Stimulated activated CD4-positive, alpha-beta T cell treated with anti-CD3 and anti-CD28 coated beads, TNF-alpha, amount 100 ng/mL, for 4 hours (primary cell): ENCODE measurements at places on chromosomes 7 and 10.

DNA sequence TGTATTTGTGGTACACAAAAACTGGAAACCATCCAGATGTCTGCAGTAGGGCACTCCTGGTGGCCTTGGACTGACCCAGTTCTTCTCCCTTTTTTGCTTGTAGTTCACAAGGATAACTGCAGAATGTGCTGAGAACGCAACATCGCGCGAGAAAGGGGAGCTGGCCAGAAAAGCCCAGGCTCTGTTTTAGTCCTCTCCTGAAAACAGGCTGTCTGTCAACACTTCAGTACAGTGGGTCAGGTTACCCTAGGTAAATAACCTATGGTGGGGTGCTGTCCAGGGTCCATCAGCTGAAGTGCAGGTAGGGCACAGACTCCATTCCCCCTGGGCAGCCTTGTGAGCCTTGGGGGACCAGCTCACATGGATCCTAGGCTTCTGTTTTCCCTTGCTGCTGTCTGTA lies 495.8 kb downstream of the MDFIC start:
- no peak for DNase-seq

- no peak for DNase-seq
Observed at GRCh38 chr10:58696736-58697135, 184.1 kb downstream of the BICC1 start.

GRCh38 chr7:156458011-156458410 lies 182.6 kb upstream of the RNF32 start:
- no peak for DNase-seq

- no peak for DNase-seq
Observed at GRCh38 chr7:155231241-155231800, 66.4 kb upstream of the INSIG1 start.

GRCh38 chr10:1573334-1573969 lies 163.9 kb downstream of the ADARB2 start:
- DNase-seq: no peak

- no peak for DNase-seq
Observed at GRCh38 chr10:21732067-21732772, 198.2 kb downstream of the MLLT10 start.

DNA sequence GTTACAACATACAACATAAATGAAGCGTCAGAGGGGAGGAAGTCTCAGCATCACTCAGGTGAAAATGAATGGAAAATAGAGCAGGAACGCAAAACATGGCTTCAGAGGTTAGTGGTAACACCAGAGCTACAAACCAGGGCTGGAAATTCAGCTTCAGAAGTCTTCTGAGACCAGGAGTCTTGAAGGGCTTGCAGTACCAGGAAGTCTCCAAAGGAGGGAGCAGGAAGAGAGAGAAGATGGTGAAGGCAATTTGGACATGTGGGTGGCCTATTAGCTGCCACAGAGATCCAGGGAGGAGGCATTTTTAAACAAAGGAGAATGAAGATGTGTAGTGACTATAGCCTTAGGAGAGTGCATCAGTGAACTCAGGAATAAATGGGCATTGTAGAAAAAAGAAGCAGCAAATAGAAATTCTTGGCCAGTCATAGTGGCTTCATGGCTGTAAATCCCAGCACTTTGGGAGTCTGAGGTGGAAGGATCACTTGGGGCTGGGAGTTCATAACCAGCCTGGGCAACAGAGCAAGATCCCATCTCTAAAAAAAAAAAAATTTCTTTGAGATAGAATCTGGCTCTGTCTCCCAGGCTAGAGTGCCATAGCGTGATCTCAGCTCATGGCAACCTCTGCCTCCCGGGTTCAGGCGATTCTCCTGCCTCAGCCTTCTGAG lies 9.3 kb upstream of the TET1 start:
- no peak for DNase-seq

DNA sequence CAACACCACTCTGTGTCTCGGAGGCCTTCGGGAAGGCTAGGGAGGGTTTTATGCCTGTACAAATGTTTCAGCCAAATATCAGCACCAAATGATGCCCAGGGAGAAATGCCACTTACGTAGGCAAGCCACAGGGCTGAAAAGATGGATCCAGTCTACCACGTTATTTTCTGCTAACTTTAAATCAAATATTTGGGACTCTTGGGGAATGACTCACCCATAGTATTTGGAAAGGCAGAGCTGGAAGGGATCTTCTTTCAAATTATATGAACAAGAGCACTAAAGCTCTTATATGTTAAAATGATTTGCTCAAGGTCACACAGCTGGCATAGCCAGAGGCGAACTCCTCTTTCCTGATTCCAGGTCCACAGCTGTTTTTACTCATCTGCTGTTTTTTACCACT lies 591.4 kb downstream of the SORCS1 start:
- no peak for DNase-seq

GRCh38 chr7:6705959-6706665 lies 635 bp downstream of the ZNF12 start:
- DNase-seq: peak; percentile 8

GRCh38 chr10:80356563-80356988 lies at the start of the genes DYDC1 and DYDC2:
Gene DYDC1 (minus strand): TSS chr10:80356755. CDS start chr10:80352601, 4,154 bp downstream.
Gene DYDC2 (plus strand): TSS chr10:80356781. CDS start chr10:80362444, 5,663 bp downstream.
- no peak for DNase-seq

DNA sequence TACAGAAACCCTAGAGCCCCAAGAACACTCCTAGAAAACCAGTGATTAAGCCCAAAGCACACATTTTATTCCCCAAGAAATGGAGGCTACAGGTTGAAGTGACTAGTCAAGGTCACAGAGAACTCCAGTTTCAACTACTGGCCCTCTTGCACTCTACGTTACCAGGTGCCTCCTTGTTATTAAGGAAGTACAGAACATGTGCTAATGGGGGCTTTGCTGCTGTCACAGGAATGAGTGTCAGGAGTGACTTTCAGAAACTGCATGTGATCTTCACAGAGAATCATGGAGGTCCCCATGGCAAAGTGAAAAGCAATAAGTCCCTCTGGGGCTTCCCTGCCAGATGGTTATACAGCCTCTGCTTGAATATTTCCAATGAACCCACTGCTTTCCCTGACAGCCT lies 19.3 kb downstream of the JAZF1 start:
- no peak for DNase-seq

GRCh38 chr10:49082766-49083165 lies 32.6 kb downstream of the VSTM4 start:
- no peak for DNase-seq

- DNase-seq: no peak
Observed at GRCh38 chr7:132446666-132447278, 129.5 kb downstream of the PLXNA4 start.

DNA sequence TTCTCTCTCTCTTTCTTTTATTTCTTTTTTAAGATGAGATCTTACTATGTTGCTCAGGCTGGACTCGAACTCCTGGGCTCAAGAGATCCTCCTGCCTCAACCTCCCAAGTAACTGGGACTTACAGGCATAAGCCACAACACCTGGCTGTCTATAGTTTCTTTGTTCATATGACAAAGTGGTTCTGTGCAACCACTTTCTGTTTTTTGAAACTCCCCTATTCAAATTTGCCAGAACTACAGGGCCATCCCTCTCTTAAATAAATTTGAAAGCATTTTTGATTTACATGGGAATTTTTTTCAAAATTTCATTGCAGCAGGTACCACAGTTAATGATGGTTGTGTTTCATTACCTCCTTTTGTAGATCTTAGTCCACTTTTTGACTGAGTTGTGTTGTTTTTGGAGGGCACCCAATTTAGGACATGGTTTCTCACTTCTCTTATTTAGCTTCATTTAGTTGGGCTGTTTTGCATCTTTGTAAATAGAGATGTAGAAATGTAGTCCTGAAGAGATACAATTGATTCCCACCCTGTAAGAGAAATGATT lies 119.2 kb downstream of the LRRC4 start:
- no peak for DNase-seq

- DNase-seq: no peak
Observed at GRCh38 chr10:4883079-4883739, 57.2 kb downstream of the AKR1E2 start.

- DNase-seq: no peak
Observed at GRCh38 chr7:47757921-47758411, 176.1 kb upstream of the TNS3 start.

- DNase-seq: no peak
Observed at GRCh38 chr7:123998921-123999320, 33.9 kb downstream of the TMEM229A start.

DNA sequence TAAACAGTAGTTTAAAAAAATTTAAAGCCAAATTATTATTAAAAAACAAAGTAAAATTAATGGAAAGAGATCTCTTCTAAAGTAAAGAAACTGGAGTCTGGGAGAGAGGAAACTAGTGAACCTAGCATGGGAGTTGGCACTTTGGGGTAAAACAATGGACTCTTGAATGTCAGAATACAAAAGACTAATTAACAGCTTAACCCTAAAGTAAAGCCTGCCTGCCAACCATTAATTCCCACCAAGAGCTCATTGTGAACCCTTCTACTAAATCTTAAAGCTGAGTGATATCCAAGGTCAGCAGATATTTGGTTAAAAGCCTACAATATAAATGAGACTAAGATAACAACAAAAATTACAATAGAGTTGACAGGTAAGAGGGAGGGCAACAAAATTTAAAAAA lies 36.5 kb downstream of the KMT2C start:
- DNase-seq: no peak

GRCh38 chr7:108424013-108424412 lies 32.2 kb downstream of the NRCAM start:
- no peak for DNase-seq

GRCh38 chr10:14618674-14619073 lies 156.0 kb downstream of the FAM107B start:
- DNase-seq: no peak

DNA sequence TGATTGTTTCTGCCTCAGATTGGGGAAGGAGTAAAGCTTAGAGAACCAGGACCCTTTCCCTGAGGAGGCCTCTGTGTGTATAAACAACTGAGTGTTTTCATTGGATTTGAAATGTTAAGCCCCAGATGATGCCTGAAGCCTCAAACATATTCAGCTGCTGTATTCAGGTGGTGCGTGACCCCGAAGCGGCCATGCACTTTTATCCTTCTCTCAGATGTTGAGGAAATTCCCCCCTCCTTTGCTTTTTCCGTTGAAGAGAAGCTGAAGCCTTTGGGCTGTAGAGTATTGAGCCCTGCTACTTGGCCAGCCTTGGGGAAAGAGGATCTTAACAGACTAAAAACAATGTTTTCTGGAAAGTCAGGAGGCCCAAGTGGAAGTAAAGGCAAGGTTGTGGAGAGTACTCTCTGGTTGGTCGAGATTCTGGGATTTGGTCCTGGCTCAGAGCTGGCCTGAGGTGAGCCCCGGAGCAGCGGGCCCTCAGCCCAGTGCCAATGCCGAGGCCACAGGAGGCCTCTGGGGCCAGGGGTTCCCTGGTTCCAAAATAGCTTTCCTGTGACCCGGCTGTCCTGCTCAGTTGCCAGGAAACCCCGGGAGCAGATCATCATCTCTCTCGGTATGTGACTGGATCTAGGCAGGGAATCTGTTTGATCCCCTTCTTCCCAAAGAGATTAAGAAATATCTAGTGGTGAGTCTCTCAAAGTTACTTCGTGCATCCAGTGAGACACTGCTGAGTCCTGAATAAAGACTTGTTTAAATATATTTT lies 22.5 kb downstream of the FKBP6 start:
- DNase-seq: no peak

GRCh38 chr7:2217716-2218443 lies 14.9 kb downstream of the MAD1L1 start:
- no peak for DNase-seq

DNA sequence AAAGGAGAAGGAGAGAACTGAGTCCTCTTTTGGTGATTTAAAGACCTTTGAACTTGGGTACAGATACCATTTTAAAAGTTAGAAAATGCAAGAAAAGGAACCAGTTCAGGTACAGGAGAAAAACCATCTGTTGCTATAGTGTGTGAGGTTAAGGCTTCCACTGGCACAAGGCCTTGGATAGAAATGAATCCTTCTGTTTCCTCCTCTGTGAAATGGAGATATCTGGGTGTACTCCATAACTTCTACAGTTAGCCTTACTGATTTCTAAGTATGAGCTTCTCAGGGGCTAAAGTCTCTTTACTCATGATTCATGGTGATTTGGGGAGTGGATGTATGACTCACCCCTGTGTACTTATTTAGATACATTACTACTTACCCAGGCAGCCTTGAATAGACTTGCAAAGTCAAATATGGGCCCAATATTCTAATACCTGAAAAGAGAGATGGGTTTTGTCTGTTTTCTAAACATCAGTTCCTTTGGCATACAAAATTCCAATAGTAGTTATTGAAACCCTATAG lies 117.2 kb upstream of the ADO start:
- DNase-seq: no peak

DNA sequence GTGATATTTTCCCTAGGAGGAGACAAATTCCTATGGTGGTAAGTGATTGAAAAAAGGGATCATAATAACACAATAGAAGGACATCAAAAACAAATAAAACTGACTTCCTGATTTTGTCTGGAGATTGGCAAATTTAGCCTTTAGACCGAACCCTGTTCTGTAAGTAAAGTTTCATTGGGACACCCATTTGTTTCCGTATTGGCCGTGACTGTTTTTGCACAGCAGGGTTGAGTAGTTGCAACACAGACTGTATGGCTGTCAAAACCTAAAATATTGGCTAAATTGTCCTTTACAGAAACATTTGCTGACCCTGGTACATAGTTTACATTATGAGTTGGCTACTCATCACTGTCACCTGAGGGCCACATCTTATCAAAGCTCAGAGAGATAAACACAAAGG lies 168.6 kb downstream of the PRKCQ start:
- DNase-seq: no peak

DNA sequence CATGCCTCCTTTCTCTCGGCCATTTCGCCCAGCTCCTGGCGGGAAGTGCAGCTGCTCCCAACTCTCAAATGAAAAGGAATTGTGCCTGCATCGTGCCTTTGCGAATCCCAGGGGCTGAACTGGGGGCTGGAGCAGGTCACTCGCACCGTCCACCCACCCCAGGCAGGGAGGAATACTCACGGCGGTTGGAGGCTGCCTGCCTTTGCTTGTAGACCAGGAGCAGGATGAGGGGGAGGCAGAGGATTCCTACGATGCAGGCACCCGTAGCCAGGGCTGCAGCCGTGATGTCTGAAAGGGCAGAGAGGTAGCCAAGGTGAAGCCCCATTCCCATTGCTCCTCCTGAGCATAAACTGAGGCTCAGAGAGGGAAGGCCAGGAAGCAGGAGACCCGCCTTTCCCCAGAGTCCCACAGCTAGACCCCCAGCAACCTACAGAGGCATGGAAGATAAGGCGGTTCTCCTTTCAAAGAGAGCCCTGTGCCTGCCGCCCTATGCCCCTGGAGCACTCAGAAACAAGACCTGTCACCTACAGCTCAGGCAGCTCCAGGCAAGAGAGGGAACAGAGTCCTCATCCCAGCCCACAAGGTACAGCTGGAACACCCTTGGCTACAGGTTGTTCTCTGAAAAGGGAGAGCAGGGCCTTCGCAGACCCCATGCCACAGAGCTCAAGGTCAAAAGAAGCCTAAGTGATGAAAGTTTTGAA lies 18.0 kb downstream of the VSIR start:
- no peak for DNase-seq

DNA sequence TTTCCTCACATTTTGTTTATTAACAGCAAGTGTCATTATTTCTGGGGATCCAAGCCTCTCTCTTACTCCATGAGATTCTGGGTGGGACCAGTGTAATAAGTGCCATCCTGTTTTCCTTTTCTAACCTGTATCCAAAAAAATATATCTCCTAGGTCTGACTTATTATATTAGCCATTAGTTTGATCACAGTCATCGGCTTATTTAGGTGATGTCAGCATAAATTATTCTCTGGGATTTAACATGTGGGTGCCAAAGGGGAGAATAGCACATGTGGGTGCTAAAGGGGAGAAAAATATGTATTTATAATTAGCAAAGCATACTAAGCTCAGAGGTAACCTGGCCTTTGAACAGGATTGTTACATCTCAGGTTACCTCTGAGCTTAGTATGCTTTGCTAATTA lies 293.8 kb upstream of the SEMA3D start:
- DNase-seq: no peak
